Activated CD8-positive, alpha-beta memory T cell treated with anti-CD3 and anti-CD28 coated beads for 4 hours (primary cell): ENCODE measurements at places on chromosomes 4 and X.

DNA sequence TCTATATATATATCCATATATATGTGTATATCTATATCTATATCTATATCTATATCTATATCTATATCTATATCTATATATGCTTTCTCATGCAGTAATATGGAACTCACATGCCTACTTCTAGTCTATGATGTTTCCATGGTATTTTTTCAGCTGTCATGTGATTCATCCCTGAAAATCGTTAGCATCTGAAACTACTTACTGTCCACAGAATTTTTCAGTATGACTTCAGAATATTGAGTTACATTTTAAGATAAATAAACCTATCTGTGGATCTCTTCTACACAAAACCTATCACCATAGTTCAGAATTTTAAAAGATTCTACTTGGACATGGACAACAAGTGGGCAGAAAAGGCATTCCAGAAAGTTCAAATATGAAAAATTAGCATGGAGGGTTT is 855.1 kb upstream of the INTU start:
- no peak for DNase-seq

DNA sequence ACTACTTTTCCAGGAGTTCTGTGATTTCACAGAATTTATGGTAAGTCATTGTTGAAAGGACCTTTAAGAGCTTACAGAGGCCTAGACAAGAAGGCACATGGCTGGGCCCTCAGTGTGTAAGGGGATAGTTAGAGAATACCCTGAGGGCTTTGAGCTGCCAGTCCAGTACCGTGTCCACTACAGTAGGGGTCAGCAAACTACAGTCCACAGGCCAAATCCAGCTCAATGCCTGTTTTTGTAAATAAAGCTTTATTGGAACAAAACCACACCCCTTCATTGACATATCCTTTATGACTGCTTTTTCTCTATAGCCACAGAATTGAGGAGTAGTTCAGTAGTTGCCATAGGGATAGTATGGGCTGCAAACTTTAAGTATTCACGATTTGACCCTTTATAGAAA is 176.2 kb downstream of the MID1 start:
- no peak for DNase-seq

GRCh38 chrX:2404776-2405175 is 96.0 kb downstream of the DHRSX start:
- DNase-seq: no peak

DNA sequence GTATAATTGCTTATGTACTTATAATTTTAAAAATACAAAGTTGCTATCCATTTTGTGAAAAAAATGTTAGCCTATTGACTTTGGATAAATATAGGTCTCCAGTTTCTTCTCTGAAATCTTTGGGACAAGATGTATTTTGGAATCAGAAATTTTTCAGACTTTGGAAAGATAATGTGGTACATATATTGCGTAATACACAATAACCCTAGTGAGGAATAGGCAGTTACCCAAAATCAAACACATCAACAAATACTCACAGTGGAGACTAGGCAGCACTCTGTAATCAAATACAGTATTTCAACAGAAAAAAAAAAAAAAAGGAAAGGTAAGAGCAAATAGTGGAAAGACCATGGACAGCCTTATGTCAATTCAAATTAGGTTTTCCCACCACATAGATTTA is 796.8 kb downstream of the ADGRL3 start:
- DNase-seq: no peak
